ENCODE measurements at places on chromosomes 12 and 14.

DNA sequence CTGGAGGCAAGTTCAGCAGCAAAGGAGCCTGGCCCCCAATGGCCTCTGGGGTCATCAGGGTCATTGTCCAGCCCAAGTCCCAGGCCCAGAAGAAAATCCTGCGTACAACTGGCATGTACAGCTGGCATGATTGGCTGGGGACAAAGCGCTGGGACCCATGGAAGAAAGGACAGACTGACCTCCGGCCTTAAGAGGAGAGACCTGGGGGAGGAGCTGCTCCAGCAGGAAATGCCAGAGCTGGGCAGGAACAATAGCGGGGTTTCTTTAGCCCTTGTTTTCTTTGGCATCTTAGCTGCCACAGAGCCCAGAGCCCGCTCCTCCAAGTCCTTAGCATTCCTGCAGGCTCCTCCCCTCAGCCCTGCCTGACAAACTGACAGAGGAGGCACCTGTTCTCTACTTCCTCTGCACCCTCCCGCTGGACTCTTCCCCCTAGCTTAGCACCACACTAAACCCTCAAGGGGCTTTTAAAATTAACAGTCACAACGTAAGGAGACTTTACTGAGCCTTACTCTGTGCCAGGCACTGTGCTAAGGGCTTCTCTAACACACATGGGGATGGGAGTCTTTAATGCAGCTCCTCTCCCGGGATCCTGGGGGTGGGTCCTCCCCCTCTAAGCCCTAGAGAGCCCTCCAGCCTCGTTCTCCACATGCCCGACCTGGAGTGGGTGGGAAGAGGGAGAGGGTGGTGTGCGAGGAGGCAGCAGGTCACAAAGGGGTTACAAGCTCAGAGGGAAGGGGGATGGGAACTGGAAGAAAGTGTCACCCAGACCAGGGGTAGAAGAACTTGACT is 1.8 kb upstream of the AQP5 start:
- ATAC-seq: no peak

- no peak for ATAC-seq
Observed at GRCh38 chr12:114672817-114673168, 11.2 kb downstream of the TBX3 start.

- ATAC-seq: no peak
Observed at GRCh38 chr12:103331643-103332042, 164.1 kb downstream of the C12orf42 start.

DNA sequence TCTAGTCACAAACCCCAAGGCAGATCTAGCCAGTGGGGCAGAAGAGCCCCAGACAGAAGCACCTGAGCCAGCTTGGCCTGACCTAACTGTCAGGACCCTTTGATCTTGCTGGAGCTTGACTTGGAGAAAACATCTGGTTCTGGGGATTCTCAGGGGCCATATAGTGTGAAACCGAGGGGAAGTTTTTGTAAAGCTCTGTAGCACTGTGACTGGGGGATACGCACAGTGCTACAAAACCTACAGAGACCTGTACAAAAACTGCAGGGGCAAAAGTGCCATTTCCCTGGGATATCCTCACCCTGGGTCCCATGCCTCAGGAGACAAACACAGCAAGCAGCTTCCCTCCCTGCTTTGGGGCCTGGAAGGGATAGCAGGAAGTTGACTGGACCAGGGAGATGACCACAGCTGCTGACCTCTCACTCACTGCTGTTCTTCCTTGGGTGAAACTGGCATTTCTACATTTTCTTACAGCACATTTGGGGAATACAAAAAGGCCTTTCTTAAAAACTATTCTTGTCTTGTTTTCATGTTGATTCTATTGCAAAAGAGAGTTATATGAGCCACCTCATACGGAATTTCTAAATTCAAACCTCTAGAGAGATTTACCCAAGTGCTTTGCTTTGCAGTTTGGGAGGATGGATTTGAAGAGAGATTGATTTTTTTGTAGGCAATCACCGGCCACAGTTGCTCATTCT is 140.0 kb downstream of the DAD1 start:
- ATAC-seq: peak; percentile 71

GRCh38 chr12:14836336-14837210 is 6.8 kb downstream of the ART4 start:
- ATAC-seq: no peak

GRCh38 chr12:14948672-14949071 is 10.3 kb upstream of the ERP27 start:
- peak; percentile 99 for ATAC-seq

DNA sequence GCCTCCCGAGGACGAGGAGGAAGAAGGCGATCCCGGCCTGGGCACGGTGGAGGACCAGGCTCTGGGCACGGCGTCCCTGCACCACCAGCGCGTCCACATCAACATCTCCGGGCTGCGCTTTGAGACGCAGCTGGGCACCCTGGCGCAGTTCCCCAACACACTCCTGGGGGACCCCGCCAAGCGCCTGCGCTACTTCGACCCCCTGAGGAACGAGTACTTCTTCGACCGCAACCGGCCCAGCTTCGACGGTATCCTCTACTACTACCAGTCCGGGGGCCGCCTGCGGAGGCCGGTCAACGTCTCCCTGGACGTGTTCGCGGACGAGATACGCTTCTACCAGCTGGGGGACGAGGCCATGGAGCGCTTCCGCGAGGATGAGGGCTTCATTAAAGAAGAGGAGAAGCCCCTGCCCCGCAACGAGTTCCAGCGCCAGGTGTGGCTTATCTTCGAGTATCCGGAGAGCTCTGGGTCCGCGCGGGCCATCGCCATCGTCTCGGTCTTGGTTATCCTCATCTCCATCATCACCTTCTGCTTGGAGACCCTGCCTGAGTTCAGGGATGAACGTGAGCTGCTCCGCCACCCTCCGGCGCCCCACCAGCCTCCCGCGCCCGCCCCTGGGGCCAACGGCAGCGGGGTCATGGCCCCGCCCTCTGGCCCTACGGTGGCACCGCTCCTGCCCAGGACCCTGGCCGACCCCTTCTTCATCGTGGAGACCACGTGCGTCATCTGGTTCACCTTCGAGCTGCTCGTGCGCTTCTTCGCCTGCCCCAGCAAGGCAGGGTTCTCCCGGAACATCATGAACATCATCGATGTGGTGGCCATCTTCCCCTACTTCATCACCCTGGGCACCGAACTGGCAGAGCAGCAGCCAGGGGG is 979 bp downstream of the KCNA5 start:
- no peak for ATAC-seq

- ATAC-seq: no peak
Observed at GRCh38 chr14:53331247-53331646, 178.1 kb upstream of the DDHD1 start.

- no peak for ATAC-seq
Observed at GRCh38 chr12:93829016-93829415, 151.8 kb downstream of the CRADD start.

DNA sequence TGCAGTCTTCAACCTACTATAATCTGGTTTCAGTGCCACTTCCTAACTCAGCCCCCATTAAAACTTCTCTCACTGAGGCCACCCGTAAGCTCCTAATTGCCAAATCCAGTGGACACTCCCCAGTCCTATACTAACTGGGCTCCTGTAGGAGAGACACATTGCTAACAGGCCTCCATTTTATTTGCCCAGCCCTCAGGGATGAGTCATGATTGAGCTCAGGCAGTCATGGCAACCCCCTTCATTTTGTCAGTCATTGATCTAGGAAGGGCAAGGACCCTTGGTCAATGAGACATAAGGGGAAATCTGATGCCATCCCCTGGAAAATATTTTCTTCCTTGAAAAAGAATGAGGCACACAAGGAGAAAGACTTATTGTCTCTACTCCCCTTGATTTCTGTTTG is 70.1 kb upstream of the HIF1A start:
- ATAC-seq: no peak

DNA sequence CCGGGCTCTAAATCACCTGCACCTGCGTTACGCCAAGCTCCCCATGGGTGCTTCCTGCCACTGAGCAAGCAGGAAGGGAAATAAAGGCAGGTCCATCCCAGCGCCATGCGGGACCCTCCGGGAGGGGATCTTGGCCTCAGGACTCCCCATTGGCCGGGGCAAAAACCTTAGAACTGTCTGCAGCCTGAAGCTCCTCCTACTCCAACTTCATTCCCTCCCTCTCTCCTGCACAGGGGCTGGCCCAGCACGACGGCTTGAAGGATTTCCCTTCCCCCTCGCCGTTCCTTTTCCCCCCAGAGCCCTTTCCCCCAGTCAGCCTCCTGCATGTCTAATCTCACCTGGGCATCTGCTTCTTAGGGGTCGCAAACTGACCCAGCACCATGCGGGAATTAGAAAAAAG is 137.2 kb upstream of the NCOR2 start:
- ATAC-seq: no peak

DNA sequence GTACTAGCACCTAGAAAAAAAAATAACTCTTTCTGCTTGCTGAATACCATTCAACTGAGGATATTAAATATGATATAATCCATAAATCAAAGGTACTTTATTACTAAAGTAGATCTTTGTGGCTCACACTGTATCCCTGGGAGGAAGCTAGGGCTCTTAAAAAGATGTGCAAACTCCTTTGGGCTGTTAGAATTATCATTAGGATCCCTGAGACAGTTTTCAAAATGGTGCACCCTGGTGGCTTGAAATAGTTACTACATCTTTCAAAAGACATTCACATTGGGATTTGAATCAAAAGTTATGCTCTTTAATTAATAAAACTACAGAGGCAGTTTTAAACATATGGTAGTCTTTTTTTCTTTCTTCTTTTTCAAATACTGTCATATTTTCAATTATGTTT is 228.5 kb upstream of the G2E3 start:
- ATAC-seq: no peak

- peak; percentile 31 for ATAC-seq
Observed at GRCh38 chr12:108973629-108974152, 47.2 kb downstream of the SVOP start.

- ATAC-seq: no peak
Observed at GRCh38 chr14:71734885-71735284, 197.3 kb upstream of the RGS6 start.

GRCh38 chr14:26761532-26761931 is 163.7 kb upstream of the NOVA1 start:
- ATAC-seq: no peak

Measured in stimulated activated memory B cell treated with anti-CD40 and anti-IgM and Interleukin-4, amounts not matched to agents 10 μg/mL and 1 μg/mL and 100 μg/mL, for 72 hours (primary cell).